Activated CD4-positive, alpha-beta memory T cell treated with anti-CD3 and anti-CD28 coated beads for 36 hours (primary cell): ENCODE measurements at places on chromosomes 11 and 22. TPM values are rescaled to one million over a fixed set of nuclear protein-coding genes. Genes with fewer than 3 reads are reported as not detected.

DNA sequence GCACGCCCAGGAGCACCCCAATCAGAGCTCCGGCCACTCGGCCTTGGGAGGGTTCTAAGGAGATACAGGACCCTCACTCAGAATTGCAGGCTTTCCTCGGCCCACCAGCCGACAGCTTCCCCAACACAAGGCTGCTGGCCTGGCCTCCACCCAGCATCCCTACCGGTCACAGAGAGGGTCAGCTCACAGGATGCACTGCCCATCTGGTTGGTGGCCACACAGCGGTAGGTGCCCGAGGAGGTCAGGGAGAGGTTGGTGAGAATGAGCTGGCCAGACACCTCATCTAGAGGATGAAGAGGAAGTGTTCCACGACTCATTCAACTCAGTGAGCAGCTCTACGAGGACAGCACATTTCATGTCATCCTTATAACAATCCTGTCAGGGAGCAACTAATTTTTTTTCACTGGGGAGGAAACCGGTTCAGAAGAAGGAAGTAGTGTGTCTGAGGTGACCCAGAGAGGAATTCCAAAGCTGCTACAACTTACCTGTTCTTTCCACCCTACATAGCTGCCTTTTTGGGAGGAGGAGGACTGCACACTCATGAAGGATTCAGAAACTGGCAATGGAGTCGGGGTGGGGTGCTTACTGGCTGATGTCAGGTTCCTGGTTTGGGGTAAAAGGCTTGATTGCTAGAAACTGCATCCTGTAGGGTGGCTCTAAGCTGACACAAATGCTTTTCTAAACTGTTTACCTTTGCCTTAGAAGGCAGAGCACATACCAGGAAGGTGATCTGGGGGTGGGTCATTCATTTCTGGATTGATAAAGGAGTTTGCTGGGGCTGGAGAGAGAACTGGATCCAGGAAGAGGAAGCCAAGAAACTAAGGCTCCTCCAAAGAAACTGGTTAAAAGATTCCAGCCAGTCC lies 3.3 kb downstream of the VSIG2 start:
- H3K27me3 ChIP-seq = no peaks in the 10 kb centered on the region
- H3K4me3 ChIP-seq = no peak overlapping the region
- peak overlapping the region; percentile 45 for H3K27ac ChIP-seq
- peaks cover 6% of the 10 kb centered on the region for H3K4me1 ChIP-seq
- no peak for DNase-seq

DNA sequence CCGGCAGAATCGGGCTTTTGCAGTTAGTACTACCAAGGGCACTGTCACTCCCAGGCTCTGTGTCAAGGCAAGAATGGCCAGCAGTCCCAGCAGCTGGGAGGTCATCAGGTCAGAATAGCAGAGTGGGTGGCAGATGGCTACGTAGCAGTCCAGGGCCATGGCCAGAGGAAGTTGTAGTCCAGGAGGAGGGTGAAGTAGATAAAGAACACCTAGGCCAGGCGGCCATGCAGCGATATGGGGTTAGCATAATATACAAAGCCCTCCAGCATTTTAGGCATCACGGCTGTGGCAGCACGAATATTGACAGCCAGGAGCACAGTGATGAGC lies 52.1 kb downstream of the RRM1 start:
- no peaks in the 10 kb centered on the region for H3K27me3 ChIP-seq
- no peak for DNase-seq
- H3K4me1 ChIP-seq = no peaks in the 10 kb centered on the region
- peaks cover 24% of the 10 kb centered on the region for H3K36me3 ChIP-seq

DNA sequence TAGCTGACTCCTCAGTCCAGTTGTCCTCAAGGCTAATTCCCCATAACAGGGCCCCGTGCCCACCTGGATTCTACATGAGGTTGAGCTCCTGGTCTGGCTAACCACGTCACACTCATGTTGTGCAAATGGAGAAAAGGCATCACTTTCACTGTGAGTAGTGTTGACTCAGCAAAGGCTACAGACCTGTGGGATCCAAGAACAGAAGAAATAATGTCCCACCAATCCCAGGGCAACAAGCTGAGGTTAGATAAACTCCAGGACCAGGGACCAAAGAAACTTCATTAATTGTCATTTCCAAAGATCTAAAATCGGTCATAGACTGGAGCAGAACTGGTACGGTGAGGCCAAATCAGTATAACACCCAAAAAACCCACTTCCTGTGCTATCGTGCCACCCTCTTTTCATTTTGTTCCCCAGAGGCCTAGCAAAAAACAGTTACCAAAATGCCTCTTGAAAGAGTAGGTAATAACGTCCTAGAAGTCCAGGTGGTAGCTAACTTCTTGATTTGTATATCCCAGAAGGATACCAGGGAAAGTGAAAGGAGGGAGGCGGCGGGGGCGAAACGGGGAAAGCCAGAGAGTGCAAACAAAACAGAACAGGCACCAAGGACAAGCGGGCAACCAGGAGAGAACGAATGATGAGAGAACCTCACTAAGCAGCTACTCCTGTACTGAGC lies 1.4 kb downstream of the PCSK7 start:
- H3K27ac ChIP-seq = peak overlapping the region; percentile 98
- peak; percentile 77 for DNase-seq
- H3K36me3 ChIP-seq = peaks cover 46% of the 10 kb centered on the region
- no peaks in the 10 kb centered on the region for H3K27me3 ChIP-seq

DNA sequence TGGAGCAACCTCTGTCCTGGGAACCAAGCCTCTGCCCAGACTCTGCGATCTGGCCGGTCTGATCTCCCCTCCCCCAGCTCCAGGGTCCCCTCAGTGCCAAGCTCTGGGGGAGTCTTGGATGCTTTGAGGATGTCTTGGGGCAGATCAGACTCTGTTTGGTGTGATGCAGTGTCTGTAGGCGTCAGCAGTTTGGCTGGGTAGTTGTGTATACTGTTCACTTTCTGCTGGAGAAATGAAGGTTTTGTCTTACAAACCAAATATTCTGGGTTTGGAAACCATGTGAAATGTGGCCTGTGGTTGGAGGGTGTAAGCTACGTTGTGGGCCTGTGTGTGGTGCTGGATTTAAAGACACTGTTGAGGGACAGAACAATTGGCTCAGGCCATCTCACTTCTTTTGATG lies 4.6 kb downstream of the INSC start:
- no peak overlapping the region for H3K4me3 ChIP-seq
- no peak for DNase-seq
- no peak overlapping the region for H3K27ac ChIP-seq
- no peaks in the 10 kb centered on the region for H3K36me3 ChIP-seq

- H3K36me3 ChIP-seq = no peaks in the 10 kb centered on the region
- DNase-seq = no peak
Measured at GRCh38 chr11:70135625-70136059, 57.5 kb downstream of the ANO1 start.

DNA sequence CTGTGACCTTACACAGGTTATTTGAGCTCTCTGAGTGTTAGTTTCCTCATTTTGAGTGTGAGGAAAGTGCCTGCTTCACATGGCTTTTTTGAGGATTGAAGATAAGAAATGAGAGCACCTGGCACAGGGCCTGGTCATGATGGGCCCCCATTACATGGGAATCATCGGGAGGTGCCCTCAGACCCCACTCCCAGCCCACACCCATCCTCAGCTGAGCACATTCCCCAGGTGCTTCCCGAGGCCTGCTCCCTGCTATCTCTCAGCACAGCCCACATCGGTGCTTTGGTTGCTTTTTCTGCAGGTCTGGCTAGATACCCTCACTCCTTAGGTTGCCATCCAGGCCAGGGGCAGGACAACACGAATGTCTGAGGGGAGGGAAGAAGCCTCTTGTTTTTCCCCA lies 16.6 kb downstream of the DGAT2 start:
- H3K4me3 ChIP-seq = no peak overlapping the region
- H3K27me3 ChIP-seq = no peaks in the 10 kb centered on the region
- DNase-seq = no peak

DNA sequence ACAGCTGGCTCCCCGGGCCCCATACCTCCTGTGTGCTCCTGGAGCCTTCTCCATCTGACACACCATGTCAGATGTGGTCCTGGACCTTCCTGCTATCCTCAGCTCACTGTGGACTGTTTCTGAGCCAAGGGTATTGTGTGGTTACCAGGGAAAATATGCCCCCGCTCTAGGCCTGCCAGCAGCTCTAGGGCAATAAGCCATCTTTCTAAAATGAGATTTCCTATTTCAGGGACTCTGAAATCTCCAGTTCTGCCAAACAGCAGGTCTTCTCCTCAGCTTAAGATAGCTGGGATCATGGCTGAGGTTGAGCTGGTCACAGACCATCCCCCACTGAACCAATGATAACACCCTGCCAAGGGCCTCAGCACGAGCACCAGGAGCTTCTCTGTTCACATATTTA lies 227.6 kb downstream of the ST3GAL4 start:
- no peaks in the 10 kb centered on the region for H3K36me3 ChIP-seq
- DNase-seq = no peak
- no peaks in the 10 kb centered on the region for H3K4me1 ChIP-seq
- no peaks in the 10 kb centered on the region for H3K27me3 ChIP-seq
- H3K27ac ChIP-seq = no peak overlapping the region
- no peak overlapping the region for H3K4me3 ChIP-seq

GRCh38 chr11:40037005-40037404 lies 1422.4 kb downstream of the LRRC4C start:
- H3K27ac ChIP-seq = no peak overlapping the region
- H3K36me3 ChIP-seq = no peaks in the 10 kb centered on the region
- no peak for DNase-seq
- H3K4me3 ChIP-seq = no peak overlapping the region
- no peaks in the 10 kb centered on the region for H3K27me3 ChIP-seq
- no peaks in the 10 kb centered on the region for H3K4me1 ChIP-seq

DNA sequence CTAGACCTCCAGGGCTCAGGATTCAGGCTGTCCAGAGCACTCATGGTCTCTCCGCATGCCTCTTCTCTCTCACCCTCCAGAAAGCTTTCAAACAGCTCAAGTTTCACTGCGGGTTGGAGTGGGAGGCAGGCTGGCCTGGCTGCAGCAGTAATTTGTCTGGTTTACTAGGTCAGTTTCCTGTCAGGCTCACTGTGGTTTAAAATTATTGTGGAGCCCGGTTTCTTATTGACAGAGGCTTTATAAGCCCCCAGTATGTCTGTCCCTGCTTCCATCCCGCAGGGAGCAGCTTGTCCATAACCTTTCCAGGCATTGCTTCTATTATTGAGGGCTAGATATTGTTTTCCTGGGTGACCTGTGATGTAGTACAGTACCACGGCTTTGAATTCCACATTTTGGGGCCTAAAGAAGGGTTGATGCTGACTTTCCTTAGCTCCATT lies 235.3 kb upstream of the SORL1-AS1 start:
- H3K4me3 ChIP-seq = no peak overlapping the region
- no peaks in the 10 kb centered on the region for H3K4me1 ChIP-seq
- no peak for DNase-seq
- no peaks in the 10 kb centered on the region for H3K27me3 ChIP-seq

- no peak overlapping the region for H3K27ac ChIP-seq
- H3K36me3 ChIP-seq = no peaks in the 10 kb centered on the region
- no peak for DNase-seq
- no peaks in the 10 kb centered on the region for H3K27me3 ChIP-seq
- no peak overlapping the region for H3K4me3 ChIP-seq
Measured at GRCh38 chr11:11020747-11021149, 162.9 kb upstream of the ZBED5 start.

- H3K27me3 ChIP-seq = no peaks in the 10 kb centered on the region
- H3K36me3 ChIP-seq = no peaks in the 10 kb centered on the region
Measured at GRCh38 chr11:109308551-109308950, 113.4 kb upstream of the C11orf87 start.

DNA sequence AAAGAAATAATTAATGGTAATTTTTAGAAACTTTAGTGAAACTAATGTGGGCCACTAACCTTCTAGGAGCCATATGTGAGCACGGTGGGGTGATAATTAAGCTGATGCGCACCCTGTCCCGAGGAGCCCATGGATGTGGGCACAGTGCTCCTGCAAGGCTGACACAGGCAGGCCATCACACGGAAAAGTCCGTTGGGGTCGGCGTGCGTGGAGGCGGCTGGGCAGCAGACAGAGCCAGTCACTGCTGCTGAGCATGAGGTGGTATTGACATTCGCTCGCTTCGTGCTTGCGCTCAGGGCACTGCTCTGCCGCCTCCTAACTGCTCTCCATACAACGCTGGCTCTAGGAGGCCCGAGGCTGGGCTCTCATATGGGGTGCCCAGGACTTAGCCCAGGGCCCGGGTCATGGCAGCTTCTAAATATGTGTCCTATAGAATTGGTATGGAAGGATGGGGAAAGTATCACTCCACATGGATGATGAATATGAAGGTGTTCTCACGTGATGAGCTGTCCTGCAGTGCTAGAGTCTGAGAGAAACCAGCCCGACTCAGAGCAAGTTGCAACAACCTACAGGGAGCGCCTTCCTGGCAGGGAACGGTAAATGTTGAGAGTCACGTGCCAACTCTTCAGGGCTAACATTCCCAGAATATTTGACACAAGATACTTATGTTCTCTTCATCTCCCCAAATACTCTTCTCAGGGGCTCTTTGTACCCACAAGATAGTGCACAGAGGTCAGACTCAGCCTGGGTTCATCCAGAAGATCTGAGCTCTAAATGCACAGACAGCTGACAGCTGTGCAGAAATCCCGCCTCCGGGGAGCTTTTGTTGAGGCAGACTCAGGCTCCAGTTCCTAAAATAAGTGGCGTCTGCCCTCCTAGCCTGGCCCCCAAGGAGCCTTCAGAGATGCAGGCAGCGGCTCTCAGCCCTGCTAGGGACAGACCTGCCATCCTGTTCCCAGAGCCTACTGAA lies 50.6 kb upstream of the ARFGAP3 start:
- no peak overlapping the region for H3K27ac ChIP-seq
- no peaks in the 10 kb centered on the region for H3K4me1 ChIP-seq
- no peaks in the 10 kb centered on the region for H3K27me3 ChIP-seq
- DNase-seq = no peak
- H3K36me3 ChIP-seq = no peaks in the 10 kb centered on the region

- H3K27me3 ChIP-seq = no peaks in the 10 kb centered on the region
- no peaks in the 10 kb centered on the region for H3K36me3 ChIP-seq
- H3K4me3 ChIP-seq = no peak overlapping the region
- H3K27ac ChIP-seq = peak overlapping the region; percentile 57
Measured at GRCh38 chr11:3879967-3880542, 24.6 kb downstream of the STIM1 start.

GRCh38 chr11:1749395-1750351 lies 722 bp downstream of the IFITM10 start:
- H3K36me3 ChIP-seq = peaks cover 4% of the 10 kb centered on the region
- peaks cover 13% of the 10 kb centered on the region for H3K27me3 ChIP-seq
- no peak overlapping the region for H3K4me3 ChIP-seq
- H3K27ac ChIP-seq = no peak overlapping the region

The KCNQ1 gene
- total RNA-seq = 10.7 TPM

The OR5B17 gene
- not detected for total RNA-seq

The KMT5B gene
- 21.2 TPM for total RNA-seq

The RAG2 gene
- not detected for total RNA-seq

The OR56A1 gene
- not detected for total RNA-seq

The OR8D4 gene
- total RNA-seq = not detected

The SEZ6L gene
- not detected for total RNA-seq

The KBTBD4 gene
- total RNA-seq = 18.7 TPM

The TMEM191B gene
- 1.8 TPM for total RNA-seq

The DKK3 gene
- total RNA-seq = not detected
